ENCODE measurements at places on chromosomes 5 and 9.

- DNase-seq: no peak
Observed at GRCh38 chr5:91125916-91126315, 257.2 kb downstream of the ARRDC3 start.

DNA sequence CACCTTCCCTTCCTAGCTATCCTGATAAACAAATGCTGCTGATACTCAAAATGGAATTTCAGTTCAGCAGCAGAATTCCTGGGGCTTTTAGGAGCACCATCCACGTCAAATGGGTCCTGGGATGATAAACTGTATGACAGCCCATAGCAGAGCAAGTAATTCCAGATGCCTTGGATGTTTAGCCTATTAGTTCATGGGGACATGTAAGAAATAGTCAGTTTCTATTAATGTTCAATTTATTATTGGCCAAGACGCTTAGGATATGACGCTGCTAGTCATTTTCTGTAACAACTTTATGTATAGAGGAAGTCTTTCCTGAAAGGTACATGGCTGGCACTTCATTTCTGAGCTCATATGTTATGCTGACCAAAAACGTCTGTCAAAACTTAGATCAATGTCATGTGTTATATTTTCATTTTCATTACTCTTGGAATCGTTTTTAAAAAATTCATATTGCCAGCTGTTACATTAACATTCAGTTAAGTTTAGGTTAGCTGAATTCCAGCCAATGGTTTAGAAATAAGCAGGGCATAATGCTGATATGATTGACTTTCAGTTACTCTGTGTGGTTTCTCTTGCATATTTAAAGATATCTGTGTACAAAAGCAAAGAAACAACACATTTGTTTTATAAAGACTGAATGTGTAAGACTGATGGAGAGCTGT, 243.8 kb downstream of the CSNK1G3 start:
- DNase-seq: no peak

DNA sequence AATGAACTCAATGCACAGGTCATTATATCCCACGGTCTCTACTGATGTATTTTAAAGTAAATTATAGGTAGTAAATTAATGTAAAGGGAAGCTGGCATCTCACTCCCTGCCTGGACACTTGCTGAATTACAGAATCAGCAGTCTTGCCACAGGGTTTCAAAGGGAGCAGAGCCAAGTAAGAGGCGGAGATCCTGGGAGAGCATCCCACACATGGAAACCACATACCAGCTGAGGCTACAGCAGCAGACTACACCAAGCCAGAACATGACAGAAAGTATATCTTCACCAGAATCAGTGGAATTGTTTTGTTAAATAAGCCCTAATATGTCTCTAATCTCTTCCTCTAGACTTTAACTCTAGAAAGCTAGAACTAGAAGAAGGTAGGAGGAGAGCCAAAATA, 1689.2 kb upstream of the WWC1 start:
- DNase-seq: no peak

DNA sequence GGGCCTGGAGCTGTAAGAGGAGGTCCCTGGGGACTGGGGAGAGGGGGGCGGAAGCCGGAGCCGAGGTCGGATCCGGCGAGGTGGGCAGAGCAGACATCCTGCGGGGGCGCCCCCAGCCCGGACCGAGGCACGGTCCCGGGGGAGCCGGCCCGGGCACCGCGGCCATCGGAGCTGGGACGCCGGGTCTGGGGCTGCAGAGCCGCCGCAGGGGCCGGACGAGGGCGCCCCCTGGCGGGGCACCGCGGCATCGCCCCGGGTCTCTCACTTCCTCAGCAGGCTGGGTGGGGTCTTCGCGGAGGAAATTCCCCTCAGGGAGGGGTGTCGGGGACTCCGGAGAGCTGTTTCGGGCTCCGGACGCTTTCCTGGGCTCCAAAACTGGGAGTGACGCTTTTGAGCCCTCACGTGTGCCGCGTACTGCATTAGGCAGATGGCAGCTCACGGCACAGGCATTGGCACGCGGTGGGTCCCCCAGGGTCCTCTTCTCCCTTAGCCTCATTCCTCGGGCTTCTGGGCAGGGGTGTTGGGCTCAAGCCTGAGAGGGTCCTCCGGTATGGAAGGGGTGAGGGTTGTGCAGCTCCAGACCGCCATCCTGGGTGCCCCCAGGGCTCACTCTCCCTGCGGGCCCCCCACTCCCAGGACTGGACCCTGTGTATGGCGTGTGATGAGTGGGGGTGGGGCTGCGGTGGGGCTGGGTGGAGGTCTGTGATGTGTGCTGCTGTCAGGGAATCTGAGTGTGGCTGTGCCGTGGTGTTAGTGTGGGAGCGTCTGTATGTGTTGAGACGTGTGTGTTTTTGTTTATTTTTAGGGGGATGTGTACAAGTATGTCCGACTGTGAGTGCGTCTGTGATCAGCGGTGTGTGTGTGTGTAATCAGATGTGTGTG, 29.6 kb downstream of the LHX2 start:
- peak; percentile 31 for DNase-seq

DNA sequence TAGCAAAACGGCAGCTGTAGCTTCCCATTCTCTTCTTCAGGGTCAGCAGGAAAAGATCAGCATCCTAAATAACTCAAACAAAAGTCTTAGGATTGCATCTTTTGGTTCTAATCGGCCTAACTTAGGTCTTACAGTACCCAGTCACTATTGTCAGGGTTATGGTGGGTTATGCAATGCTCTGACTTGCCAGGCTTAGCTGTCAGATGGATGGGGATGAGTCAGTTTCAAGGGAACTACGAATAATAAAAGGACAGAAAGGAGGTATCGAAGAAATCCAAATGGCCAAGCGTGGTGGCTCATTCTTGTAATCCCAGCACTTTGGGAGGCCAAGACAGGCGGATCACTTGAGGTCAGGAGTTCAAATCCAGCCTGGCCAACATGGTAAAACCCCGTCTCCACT, 46.5 kb downstream of the PPP1R2B start:
- DNase-seq: no peak

DNA sequence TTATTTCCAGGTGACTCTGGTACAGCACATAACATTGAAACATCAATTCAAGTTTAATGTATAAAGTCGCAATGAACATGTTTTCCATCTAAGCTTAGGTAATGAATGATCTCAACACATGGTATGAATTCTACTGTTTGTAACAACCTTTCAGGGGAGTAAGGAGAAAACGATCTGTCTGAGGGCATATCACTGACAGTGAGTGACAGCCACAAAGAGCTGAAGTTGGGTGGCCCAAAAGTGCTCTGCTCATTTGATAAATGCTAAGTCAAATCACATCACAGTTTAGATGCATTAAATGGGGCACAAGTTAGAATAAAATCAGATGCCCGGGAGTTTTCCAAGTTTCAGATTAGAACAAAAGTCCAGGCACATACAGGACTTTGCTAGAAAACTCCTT, 1.2 kb downstream of the FANCC start:
- no peak for DNase-seq

DNA sequence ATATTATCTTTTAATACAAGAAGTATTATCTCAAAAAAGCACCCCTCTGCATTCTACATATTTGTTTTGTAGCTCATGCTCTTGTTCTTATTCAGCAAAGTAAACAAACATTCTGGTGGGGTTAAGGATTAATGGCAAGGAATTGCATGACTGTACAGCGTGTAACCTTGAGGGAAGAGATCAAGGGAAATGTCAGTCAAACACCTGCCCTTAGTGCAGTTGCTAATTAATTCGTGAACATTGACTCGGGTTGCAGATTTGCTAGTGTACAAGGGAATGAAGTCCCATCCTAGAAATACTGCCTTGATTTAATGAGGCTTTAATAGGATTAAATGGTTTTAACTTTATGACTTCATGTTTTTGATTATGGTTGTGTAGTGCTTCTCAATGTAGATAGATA, 1758.1 kb downstream of the MAT2B start:
- no peak for DNase-seq

GRCh38 chr5:88667496-88668201, 215.3 kb downstream of the MEF2C start:
- DNase-seq: no peak

- DNase-seq: no peak
Observed at GRCh38 chr5:123182072-123182471, 93.0 kb downstream of the PRDM6 start.

GRCh38 chr5:22918511-22918910, 65.4 kb upstream of the CDH12 start:
- no peak for DNase-seq

- DNase-seq: no peak
Observed at GRCh38 chr5:150473673-150474358, 24.3 kb upstream of the RPS14 start.

DNA sequence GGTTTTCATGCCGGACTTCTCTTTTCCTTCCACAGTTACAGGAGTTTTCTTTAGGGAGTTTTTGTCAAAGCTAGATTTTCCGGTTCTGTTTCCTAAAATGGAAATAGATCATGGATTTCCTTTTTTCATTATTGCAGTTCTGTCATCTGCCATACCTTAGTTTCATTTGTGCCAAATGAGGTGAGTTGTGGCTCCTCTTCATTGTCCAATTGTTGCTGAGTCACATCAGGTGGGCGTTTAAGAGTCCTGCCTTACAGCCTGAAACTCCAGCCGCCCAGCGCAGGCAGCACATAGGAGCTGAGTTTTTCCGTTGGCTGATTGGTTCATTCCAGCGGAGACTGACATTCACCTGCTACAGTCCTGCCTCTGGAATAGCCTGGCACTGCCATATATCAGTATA, 14.1 kb downstream of the SLC25A25 start:
- DNase-seq: no peak

- DNase-seq: no peak
Observed at GRCh38 chr9:130373679-130374325, 71.0 kb upstream of the ASS1 start.

DNA sequence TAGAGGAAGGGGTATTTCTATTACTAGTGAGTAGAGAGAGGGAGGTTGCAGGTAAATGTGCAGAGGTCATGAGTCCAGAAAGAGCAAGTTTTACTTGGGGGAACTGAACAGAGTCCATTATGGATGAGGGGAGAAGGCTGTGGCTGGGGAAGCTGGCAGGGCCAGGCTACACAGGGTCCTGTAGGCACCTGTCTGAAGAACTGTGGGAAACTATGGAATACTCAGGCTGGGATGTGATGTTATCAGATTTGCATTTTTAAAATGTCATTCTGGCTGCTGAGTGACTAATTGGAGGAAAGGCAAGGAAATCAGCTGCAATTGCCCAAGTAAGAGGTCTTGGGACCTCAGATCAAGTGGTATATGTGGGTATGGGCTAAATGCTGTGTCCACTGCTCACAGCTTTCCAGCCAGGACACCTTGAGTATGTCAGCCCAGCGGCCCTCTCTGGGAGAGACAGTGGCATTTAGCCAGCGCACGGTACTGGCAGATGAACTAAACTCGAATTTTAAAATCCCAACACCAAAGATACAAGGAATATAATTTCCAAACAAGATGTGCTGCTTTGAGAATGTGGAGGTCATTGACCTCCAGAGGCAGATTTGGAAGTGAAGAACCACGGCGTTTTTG, 49.1 kb downstream of the FGF1 start:
- no peak for DNase-seq

DNA sequence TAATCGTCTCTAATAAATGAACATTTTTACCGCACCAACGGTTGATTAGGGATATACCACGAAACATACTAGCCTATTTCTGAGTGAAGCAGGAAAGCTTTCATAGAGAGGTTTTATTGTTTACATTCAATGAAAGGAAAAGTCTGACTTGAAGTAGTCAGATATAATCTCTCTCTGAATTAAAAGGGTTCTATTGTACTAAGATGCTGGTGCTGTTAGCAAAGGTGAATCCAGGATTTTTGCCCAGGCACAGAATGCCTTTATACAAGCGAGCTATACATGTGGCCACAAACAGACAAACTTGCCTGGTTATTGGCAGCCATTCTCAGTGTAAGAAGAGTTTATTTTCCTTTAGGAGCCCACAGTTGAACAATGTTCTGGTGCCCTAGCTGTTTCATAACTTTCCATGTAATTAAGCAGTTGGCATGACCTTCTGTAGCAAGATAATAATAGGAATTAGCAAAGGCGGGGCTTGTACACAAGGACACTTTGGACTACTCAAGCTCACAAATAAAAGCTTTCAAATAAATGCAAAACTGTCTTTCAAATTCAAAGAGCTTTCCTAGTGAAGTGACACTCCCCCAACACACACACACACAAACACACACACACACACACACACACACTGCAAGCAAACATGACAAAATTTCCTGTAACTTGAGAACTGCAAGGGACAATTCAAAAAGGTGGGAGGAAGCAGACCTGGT, 198.7 kb upstream of the MAP3K1 start:
- no peak for DNase-seq

DNA sequence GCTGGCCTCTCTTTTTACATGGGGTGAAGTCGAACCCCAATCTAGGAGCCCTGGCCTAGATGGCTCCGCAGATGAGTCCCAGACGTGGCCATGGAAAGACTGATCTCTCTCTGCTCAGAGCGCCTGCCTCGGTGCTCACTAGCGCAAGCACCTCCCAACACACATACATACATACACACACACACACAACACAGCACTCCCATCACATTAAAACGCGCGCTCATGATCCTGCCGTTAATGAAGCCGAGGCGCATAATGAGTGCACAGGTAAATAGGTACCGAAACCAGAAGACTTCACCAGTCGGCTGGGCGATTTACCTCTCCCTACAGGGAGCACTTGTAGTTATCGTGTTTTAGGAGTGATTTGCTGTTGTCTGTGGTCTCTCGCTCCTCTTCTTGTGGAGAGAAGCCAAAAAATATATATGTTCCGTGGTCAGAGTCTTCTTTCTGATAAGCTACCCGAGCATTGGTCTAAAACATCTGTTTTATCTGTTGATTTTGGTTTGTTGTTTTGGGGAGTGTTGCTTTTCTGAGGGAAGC, 207.7 kb downstream of the MEF2C start:
- DNase-seq: no peak

- no peak for DNase-seq
Observed at GRCh38 chr9:22054529-22054928, 45.4 kb upstream of the CDKN2B start.

DNA sequence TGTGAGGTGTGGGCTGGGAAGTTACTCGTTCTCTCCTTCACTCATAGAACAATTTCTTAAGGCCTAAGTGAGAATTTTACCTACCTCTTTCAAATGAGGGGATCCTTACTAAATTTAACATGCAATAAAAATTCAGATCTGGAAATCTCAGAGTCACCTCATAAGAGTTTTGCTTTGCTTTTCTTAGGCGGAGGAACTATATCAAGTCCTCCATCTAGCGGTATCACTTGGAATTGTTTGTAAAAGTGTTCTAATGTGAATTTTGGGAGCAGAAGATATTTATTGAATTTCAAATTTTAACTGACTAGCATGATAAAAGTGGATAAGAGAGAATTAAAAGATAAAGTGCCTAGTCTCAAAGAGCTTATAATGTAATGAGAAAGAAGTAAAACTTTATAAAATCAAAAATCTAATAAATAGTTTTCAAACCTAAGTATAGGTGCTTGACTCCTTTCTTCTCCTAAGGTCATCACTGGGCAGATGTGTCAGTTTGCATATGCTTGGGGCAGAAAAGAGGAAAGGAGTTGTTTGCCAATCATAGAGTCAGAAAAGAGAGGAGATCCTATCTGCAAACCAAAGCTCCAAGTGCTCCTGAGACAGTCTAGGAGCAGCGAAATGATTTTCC, 145.7 kb upstream of the DAB2 start:
- no peak for DNase-seq

GRCh38 chr5:149724884-149725283, 5.2 kb upstream of the PPARGC1B start:
- DNase-seq: no peak

GRCh38 chr5:27705661-27706060, 667.3 kb upstream of the CDH9 start:
- no peak for DNase-seq

- DNase-seq: no peak
Observed at GRCh38 chr5:132020568-132021339, 9.3 kb upstream of the ACSL6 start.

Data from activated CD4-positive, alpha-beta T cell treated with anti-CD3 and anti-CD28 coated beads, Interleukin-2, amount 10 ng/mL, durations not matched to agents 7 days and 5 days (primary cell).